ENCODE measurements at places on chromosomes 7 and 10.

DNA sequence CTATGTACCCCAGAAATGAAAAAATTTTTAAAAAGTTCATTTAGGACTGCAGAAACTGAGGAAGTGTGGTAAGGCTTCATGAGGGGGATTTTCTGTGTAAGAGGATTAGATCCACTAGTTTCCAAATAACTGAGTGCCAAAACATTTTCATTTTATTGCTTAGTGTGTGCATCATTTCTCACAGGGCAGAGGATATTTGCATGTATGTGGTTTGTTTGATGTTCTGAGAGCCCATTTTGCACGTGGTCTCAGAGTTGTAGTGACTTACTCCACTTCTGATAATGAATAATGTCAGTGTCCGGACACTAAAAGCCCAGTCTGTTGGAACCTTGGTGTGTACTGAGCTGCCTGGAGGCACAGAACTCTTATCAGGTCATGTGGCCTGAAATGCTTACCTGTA lies 299.9 kb downstream of the AUTS2 start:
- DNase-seq, result no peak

DNA sequence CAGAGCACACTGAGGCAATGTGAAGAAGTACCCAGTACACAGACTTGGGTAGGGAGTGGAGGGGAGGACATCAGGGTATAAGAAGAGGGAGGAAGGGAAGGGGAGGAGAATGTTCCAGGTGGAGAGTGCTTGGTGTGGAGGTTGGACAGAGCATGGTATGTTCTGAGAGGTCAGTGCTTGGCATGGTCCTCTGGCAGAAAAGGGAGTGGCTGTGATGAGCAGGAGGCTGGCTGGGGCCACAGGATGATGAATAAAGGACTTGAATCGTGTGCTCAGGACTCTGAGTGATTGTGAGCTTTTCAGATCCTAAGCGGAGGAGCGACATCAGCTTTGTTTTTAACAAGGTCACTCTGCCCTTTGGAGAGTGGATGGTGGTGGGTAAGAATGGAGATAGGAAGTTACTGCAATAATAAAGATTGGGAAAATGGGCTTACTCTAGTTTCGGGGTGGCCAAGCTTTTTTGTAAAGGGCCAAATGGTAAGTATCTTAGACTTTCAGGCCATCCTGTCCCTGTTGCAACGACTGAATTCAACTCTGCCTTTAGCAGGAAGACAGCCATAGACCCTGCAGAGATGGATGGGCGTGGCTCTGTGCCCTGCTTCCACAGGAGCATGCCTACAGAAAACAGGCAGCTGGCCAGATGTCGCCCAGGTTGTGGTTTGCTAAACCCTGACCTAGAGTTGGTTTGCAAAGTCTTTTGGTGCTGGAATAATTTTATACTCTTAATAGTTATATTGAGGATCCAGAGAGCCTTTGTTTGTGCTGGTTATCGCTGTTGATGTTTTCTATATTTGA lies 8.4 kb downstream of the PPP2R2D start:
- no peak for DNase-seq

GRCh38 chr7:93823621-93824020 lies 66.9 kb downstream of the TFPI2 start:
- no peak for DNase-seq

- no peak for DNase-seq
These were observed 450.9 kb upstream of the VSTM2A start for GRCh38 chr7:54091322-54091721.

DNA sequence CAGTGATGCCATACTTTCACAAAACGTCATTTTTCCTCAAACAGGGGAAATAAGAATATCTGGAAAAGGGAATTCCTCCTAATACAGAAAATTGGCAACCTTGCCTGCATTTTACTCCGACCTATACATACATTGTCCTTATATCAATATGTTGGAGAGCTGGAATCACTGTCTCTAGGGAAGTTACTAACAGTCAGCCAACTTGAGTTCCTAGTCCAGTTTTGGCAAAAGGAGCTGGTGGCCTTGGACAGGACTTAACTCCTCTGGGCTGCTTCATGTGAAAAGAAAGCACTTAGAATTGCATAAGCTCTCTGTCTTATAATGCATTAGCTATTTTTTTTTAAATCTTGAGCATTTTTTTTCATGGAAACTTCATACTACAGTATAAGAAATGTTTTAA lies 174.2 kb upstream of the HGF start:
- DNase-seq, result no peak

DNA sequence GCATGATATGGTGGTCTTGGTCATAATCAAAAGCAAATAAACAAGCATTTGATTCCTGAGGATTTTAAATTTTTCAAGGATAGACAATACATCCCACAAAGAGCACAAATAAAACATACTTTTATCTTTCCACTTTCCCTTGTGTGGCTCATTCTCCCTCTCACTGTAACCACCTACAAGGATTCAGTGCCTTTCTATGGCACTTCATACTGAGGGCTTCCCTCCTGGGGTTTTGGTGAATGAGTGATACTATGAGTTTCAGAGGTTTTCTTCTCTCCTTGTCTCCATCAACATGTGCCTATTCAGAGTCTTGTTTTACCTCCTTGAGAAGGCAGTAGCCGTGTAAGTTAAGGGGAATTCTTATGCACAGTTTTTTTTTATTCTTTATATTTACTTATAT lies 296.0 kb upstream of the TEX47 start:
- DNase-seq, result no peak

DNA sequence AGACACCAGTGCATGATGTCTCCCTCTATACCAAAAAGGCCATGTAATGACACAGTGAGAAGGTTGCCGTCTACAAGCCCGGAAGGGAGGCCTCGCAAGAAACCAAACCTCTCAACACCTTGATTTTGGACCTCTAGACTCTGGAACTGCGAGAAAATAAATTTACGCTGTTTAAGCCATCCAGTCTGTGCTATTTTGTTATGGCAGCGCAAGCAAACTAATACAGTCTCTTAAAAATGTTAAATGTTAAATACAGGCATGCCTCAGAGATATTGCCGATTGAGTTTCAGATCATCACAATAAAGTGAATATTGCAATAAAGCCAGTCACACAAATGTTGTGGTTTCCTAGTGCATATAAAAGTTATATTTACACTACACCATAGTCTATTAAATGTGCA lies 5.0 kb upstream of the MINDY3 start:
- DNase-seq, result no peak

DNA sequence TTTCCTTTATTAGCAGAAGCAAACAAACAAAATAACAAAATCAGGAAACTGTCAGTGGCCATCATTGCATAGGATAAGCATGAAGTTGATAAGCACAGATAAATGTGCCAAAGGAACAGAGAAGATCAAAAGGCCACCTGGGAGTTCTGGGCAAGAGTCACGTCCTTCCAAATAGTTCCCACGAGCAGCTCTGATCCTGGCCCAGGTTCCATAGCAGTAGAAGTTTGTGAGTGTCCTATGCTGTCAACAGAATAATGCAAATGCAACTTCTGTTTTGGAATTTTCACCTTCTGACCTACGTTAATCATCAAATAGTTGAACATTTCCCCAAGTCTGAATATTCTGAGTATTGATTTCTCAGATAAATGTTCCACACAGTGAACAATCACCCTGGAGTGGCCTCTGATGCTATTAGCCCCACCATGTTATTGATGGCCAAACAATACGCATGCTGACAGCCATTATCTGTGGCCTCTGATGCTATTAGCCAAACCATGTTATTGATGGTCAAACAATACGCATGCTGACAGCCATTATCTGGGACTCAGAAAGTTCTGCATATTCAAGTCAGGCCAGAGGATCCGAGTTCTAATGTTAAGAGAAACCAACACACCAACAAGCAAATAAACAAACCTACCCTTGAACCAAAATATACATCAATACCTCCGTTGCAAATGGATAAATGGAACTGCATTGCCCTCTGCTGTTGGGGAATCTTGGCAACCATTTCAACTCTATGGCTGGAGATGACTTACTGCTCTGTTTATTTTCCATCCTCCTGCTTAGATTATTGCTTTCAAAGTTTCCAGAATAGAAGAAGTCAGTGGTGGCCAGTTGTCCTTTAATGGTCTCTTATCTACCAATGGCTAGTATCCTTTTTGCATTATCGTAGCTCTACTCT lies 63.3 kb downstream of the MRC1 start:
- no peak for DNase-seq

DNA sequence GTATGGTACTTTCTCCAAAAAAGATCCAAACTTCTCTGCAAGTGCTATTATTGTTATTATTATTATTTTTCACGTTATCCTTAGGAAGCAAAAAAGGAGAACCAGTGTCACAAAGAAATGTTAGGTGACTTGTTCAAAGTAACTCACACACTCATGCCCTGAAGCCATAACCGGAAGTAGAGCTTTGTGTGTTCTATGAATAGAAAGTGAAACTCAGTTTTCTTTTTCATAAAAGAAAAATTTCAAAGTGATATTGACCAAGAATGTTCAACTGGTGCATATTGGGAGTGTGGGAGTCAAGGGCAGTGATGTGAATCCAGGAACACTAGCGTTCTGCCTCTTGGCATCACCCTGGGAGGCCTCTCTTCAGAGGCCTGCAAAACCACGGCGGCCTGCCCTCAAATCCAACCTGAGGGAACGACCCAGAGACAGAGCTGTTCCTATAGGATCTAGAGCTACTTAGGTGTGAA lies 106.1 kb downstream of the PRKCQ start:
- no peak for DNase-seq

GRCh38 chr10:62268399-62269114 lies at the start of gene RTKN2:
Gene RTKN2 (minus strand): TSS chr10:62268844. CDS start chr10:62268610, 234 bp downstream.
- DNase-seq, result peak; percentile 48

DNA sequence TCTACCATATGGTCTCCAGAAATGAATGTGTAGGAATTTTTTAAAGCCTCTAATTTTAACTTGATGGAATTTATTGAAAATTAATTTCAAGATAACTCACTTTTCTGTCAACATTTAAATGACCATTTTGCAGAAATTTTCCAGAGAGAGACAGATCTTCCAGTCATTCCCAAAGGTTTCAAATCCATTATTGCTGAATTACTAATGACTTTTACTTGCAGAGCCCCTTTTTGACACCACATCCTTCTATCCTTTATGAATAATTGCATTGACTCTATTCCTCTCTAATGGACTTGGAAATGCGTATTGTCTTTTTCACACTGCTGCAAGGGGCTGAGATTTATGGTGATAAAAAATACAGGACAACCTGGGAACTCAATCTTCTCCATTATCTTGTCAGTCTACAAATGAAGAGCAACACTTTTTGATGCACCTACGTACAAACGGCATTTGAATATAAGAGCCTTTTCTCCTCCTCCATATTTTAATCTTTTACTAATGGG lies 42.7 kb downstream of the CUBN start:
- no peak for DNase-seq

DNA sequence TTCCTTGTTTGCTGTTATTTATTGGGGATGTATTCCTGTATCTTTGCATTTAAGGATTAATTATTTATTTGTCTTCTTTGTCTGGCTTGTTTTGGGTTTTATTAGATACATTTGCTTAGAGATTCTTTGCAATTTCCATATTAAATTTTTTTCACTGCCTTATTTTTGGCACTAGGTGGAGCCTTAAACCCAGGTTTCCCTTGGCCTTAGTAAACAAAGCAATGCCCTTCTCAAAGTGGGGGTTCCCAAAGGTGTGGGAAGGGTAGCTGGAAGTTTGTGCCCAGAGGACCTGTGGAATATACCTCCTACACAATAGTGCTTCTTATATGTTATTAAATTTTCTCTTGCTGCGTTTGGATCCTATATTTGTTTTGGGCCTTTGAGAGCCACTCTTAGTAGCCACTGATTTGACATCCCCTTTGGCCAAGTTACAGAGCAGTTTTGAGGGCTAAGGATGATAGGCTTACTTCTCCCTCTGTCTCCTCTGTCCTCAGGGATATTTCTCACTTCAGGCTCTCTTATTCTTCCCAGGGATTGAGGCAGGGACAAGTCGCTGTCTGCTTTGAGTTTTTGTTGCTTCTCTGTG lies 162.3 kb downstream of the ITGB1 start:
- no peak for DNase-seq

DNA sequence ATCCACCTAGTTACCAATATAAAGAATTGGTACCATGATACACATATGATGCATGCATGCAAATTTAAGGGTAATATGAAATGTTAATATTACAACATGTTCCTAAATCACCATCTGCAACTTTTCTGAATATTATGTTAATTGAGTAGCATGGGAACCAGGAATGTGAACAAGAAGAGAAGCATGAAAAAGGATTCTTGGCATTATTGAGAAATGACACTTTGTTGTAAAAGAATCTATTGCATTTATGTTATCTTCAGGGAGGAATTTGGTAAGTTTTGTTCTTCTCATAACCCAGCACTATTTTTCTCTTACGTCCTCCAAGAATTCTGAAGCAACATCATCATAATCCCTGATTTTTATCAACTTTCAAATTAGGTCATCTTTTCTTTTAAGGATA lies 159.9 kb upstream of the SLC25A13 start:
- no peak for DNase-seq

DNA sequence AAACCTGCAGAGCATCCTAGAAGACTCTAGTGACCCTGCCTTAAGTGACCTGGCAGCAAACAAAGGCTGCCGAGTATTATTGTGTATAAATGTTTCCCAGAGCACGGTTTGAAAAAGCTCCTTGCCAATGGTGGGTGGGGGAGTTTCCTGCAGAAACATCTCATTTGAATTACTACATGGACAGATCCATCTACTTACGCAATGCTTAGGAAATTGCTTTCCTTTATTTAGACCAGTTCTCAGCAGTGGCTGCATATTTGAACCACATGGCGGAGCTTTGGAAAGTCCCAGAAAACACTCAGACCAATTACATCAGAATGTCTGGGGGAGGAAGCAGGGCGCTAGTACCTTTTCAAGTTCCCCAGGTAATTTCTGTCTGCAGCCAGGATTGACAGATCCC lies 560.9 kb downstream of the SDK1 start:
- DNase-seq, result peak; percentile 16

DNA sequence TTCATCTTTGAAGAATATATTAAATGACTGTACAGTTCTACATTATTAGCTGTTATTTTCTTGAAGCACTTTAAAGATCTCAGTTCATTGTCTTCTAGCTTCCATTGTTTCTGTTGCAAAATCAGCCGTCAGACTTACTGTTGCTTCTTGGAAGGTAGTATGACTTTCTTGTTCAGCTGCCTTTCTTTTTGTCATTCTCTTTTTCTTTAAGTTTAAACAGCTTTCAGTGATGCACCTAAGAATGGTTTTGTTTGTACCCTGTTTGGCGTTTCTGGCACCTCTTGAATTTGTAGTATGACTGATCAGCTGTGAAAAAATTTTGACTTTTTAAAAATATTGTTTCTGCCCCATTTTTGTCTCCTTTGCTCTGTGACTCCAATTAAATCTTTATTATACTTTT lies 9.3 kb downstream of the MKLN1 start:
- DNase-seq, result no peak

DNA sequence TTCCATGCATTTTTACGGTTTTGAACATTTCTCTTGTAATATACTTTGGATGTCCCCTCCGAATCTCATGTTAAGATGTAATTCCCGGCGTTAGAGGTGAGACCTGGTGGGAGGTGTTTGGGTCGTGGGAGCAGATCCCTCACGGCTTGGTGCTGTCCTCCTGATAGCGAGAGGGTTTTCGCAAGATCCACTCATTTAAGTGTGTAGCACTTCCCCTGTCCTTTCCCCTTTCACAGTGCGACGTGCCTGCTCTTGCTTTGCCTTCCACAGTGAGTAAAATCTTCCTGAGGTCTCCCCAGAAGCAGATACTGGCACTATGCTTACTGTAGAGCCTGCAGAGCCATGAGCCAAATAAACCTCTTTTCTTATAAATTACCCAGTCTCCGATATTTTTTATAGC lies 6.6 kb downstream of the GPR141 start:
- no peak for DNase-seq

Data from gastrocnemius medialis (tissue), 4 donors.